Epithelial cell of proximal tubule (primary cell): ENCODE measurements at places on chromosomes 13 and 19.

DNA sequence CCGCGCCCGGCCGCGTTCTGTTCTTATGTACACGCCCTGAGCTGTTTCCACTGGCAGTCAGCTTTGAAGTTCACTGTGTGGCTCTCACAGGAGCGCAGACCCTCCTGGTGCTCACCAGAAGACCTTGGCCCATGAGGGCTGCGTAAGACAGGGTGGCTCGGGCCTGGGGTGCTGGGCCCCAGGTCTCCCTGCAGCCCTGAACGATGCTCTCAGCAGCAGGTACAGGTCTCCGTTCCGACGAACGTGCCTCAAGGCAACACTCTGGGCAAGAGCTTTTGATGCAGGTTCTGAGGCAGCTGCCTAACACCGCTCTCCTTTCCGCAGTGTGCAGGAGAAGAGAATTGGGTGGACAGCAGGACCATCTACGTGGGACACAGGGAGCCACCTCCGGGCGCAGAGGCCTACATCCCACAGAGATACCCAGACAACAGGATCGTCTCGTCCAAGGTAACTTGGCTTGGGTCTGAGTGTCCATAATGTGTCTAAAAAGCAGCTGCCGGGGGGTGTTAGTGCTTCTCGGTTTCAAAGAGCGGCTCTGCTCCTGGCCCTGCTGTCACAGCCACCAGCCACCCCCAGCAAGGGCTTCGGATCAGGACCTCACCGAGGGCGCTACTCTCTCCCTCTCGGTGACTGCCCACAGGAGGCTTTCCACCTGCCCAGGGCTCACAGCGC, 95.1 kb downstream of the ATP11A start:
- DNase-seq = no peak

- DNase-seq = no peak
Observed at GRCh38 chr19:3363841-3364500, 2.4 kb upstream of the NFIC start.

GRCh38 chr19:18292462-18292809, 11.0 kb upstream of the JUND start:
- DNase-seq = no peak

DNA sequence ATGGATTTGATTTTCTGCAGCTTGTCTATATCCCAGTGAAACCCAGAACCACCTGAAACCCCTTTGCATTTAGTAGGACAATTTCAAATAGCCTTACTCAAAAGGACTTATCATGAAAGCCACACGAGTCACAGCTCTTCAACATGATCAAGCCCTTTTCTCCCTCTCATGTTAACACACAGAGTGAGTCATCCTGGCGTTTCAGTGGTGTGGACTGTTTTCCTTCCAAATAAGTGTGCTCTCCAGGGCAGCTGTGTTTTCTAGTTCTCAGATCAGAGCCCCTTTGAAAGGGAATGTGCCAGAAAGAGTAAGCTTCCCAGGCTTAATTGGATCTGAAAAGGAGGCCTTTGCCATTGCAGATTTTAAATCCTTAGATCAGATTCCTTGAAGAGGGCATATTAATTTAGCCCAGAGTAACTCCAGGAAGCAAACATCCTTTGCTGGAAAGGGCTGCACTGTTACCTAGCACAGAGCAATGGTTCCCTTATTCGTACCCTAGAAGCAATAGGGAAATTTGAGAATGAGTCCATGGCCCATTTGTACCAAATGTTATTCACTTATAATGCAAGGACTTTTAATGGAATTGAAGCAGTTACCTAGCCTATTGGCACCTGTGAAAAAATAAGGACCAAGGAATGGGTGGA, 51.3 kb downstream of the ERICH6B start:
- DNase-seq = peak; percentile 37

- DNase-seq = no peak
Observed at GRCh38 chr19:52889931-52890330, 7.5 kb downstream of the ZNF320 start.

- peak; percentile 83 for DNase-seq
Observed at GRCh38 chr13:72458701-72459100, 268.7 kb downstream of the MZT1 start.

DNA sequence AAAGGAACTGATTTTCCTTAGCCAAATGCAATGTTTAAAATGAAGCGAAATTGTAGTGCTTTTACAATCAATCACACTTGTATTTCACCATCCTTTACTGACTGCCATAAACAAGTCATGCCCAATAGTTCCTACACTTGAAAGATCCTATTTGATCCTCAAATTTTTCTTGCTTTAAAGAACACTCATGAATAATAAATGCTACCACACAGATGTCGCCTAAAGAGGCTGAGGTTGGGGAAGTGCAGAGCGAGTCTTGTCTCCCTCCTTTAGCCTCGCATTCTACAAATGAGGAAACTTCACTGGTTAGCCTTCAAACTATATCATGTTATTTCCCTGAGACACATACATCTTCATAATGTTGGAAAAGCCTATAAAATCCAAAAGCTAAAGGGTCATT, 18.7 kb upstream of the AMER2 start:
- DNase-seq = no peak

DNA sequence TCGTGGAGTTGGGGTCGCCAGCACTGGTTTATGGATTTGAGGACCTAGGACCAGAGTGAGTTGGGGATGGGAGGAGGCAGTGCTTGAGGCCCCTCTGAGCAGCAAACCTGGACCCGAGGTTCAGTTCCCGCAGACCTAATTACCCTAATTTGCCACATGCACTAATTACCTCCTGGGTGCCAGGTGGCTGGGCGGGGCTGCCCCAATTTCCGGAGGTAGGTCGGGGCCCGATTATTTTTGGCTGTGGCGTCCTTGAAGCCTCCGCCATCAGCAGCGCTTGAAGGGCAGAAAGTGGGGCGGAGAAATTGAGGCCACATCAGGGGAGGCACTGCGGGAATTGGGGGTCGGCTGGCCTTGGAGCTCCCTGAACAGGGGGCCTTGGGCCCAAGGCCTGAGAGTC, 5.9 kb upstream of the HOMER3 start:
- DNase-seq = no peak

GRCh38 chr13:73894995-73895571, 239.1 kb downstream of the KLF12 start:
- DNase-seq = no peak

GRCh38 chr19:13478576-13478975, 27.7 kb downstream of the CACNA1A start:
- DNase-seq = no peak

DNA sequence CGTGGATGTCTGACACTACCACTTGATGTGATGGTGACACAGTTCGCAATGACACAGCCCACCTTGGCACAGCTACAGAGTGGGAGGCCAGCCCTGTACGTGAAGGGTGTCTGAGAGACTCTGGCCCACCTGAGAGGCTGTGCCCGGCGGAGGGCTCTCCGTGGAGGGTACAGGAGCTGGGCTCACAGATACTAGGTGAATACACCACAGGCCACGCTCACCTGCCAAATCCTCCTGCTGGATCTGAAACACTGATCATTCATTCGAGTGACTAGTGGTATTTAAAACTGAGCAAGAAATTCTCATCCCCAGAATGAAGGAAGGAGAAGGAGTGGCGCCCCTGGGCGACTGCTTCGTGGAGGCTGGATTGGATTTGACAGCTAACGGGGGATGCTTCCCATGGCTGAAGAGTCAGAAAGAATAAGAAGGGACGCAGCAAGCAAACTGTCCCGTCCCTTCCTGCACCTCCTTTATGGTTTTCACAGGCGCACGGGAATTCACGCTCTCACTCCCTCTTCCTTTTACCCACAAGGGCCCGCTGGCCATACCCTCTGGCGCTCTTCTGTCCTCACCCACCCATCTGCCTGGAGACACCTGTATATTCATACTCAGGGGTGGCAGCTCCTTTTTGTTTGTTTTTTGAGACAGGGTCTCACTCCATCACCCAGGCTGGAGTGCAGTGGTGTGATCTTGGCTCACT, 25.0 kb downstream of the CEBPG start:
- DNase-seq = no peak

DNA sequence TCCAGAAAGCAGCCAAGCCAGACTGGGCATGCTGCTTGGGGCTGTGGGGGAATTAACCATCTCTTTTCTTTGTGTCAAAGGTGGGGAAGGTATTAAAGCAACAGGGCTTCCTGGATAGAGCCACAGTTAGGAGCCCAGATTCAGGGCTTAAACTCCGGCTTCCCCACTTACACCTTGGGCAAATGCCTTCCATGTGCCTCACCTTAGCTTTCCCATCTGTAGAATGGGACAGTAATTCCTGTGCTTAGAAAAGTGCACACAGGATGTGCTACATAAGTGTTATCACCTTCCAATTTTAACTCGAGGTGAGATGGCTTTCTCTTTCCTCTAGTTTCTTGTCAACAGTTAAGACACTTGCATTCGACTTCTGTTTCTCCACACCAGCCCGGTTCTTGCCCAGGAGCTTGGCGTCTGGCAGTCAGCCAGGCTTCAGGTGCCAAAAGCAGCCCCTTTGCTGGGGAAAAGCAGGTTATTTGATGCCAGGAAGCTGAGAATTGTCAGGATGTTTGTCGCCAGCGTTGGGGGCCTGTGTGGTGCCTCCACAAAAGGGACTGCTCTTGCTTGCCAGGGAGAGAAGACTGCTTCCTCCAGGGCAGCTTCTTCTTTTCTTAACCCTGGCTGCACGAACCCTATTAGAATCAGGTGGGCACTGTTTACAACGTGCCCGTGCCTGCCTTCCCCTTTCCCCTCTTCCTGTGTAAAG, 79.2 kb downstream of the SIPA1L3 start:
- DNase-seq = no peak

- no peak for DNase-seq
Observed at GRCh38 chr13:101190976-101191375, 225.3 kb downstream of the NALCN start.

GRCh38 chr19:2768365-2769132, 14.5 kb downstream of the SGTA start:
- DNase-seq = no peak

DNA sequence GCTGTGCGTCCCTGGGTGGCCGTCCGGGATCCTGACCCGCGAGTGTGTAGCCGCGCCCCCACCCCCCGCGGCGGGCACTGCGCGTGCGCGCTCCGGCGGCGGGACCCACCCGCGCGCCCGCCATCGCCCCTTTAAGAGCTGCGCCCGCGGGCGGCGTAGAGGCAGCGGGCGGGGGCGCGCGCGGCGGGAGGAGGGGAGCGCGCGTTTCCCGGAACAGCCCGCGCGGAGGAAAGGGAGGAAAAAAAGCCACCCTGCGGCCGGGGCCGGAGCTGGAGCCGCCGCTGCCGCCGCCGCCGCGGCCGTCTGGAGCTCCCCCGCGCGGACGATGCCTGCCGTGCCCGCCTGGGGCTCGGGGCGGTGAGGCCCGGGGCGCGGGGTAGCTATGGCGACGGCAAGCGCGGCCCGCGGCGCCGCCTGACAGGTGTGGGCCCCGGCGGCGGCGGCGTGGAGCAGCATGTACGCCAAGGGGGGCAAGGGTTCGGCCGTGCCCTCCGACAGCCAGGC, at the start of gene SSBP4:
SSBP4 (plus strand) TSS at position 204 of the 504 bp plus-strand sequence; CDS start at position 455, 251 bp downstream.
- DNase-seq = no peak

- no peak for DNase-seq
Observed at GRCh38 chr19:11096210-11096841, 7.1 kb downstream of the LDLR start.

GRCh38 chr13:35136585-35136984, 194.5 kb downstream of the NBEA start:
- DNase-seq = no peak

DNA sequence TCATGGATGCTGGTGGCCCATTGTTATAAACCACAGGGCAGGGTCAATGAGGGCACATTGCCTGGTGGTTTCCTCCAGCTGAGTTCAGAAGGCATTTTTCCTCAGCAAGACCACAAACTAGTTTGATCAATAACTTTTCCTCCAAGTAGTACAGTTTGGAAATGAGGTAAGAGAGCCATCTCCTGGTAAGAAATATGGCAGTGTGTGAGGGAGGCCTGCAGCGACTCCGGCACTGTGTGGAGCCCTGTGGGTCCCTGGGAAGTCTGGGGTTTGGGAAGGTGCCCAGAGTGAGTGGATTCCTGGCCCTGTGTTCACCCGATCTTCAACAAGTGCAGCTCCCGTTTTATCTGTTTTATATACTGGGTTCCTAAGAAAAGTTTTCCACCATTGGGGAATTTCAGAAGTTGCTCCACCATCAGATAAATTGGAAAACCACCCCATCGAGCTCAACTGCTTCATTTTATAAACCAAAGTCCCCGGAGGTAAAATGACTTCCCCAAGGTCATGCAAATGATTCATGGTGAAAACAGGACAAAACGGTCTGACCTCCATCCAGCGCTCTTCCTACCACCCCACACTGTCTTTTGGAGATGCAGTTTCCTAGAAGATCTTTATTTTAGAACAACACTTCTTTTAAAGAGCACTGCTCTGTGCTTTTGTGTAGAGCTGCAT, 148.4 kb downstream of the KATNAL1 start:
- DNase-seq = peak; percentile 48

DNA sequence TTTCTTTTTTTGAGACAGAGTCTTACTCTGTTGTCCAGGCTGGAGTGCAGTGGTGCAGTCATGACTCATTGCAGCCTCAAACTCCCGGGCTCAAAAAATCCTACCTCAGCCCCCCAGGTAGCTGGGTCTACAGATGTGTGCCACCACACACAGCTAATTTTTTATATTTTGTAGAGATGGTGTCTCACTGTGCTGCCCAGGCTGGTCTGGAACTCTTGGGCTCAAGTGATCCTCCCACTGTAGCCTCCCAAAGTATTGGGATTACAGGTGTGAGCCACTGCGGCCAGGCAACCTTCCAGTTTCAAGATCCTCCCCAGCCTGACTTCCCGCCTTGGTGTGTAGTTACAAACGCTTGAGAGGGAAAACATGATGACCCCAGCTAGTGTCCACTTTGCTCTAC, 22.2 kb downstream of the CNFN start:
- DNase-seq = no peak

GRCh38 chr13:44148159-44148914, 225.3 kb upstream of the SERP2 start:
- DNase-seq = no peak
